ENCODE measurements at places on chromosomes 2 and 18.

DNA sequence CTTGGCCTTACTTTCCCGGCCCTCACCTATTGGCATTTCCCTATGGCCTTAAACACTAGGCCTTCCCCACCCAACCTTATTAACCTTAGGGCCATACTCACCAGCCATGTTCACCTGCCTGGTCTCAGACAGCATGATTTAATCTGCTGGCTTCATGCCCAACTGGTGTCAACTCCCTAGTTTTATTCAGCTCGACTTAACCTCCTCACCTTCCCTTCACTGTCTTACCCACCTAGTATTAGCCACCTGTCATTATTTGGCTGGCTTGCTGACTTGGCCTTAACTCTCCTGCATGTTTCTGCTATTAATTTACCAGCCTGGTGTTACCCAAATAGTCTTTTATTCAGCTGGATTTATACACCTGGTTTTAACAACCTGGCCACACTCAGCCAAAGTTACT lies 136.0 kb upstream of the ZSWIM2 start:
- DNase-seq: no peak

GRCh38 chr2:166335284-166335683 lies 40.5 kb downstream of the SCN9A start:
- DNase-seq: peak; percentile 66

- peak; percentile 51 for DNase-seq
These were observed 58.9 kb upstream of the THUMPD2 start for GRCh38 chr2:39837856-39838453.

- no peak for DNase-seq
These were observed 357.8 kb upstream of the CDH20 start for GRCh38 chr18:60975420-60975819.

DNA sequence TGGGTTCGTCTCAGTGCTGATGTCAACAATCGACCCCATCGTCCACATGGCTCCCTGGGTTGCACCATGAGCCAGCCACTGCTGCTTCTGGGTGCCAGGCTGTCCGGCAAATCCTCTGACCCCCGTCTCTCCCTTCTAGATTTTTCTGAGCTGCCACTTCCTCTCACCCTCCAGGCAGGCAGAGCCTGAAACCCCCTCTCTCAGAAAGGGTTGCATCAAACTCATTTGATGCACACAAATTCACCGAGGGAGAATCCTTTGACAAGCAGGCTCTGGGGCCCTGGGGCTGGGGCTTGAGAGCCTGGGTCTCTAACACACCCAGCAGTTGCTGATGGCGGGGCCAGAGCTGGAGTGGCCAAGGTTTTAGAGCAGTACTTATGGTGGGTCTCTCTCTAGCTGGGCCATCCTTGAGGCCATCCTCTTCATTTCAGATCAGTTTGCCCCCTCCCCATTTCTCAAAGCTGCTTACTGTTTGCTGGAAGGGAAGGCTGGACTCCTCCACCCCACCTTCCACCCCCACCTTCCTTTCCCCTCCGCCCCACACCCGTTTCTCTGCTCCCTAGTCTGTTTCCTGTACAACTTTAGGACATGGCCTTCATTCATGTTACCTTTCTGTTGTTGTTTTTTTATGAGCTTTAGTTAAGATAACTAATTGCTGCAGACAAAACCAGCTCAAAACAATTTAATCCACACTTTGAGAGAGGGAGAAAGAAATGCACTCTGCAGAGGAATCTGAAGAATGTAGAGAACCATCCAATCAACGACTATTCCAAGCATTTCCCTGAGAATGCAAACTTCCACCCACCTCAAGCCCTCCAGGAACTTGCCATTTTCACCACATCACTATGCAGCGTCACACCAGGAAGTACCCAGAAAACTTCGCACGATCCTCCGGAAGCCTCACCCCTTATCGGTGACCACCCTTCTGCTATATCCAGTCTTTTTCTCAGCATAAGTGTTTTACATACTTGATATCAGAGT lies 69.5 kb downstream of the ARL4C start:
- peak; percentile 92 for DNase-seq

GRCh38 chr18:26405190-26405801 lies 143.1 kb downstream of the KCTD1 start:
- peak; percentile 47 for DNase-seq
